ENCODE measurements at places on chromosomes 4 and X.

GRCh38 chrX:29746326-29746725 is 469.0 kb upstream of the MAGEB2 start:
- DNase-seq, result no peak

GRCh38 chrX:82196866-82197265 is 995.0 kb downstream of the SH3BGRL start:
- DNase-seq, result no peak

DNA sequence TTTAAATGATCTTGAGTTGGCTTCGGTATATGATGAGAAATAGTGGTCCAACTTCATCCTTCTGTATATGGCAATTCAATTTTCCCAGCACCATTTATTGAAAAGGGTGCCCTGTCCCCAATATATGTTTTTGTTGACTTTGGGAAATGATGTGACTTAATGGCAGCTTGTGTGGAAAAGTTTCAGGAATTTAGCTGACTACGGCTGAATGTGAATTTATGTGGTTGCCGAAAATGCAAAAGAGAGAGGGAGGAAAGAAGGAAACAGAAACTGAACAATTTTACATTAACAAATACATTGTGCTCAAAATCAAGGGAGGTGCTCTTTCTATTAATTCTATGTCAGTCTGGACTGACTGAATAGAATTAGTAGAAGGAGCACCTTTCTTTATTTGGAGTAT is 101.8 kb upstream of the CYSLTR1 start:
- DNase-seq, result no peak

DNA sequence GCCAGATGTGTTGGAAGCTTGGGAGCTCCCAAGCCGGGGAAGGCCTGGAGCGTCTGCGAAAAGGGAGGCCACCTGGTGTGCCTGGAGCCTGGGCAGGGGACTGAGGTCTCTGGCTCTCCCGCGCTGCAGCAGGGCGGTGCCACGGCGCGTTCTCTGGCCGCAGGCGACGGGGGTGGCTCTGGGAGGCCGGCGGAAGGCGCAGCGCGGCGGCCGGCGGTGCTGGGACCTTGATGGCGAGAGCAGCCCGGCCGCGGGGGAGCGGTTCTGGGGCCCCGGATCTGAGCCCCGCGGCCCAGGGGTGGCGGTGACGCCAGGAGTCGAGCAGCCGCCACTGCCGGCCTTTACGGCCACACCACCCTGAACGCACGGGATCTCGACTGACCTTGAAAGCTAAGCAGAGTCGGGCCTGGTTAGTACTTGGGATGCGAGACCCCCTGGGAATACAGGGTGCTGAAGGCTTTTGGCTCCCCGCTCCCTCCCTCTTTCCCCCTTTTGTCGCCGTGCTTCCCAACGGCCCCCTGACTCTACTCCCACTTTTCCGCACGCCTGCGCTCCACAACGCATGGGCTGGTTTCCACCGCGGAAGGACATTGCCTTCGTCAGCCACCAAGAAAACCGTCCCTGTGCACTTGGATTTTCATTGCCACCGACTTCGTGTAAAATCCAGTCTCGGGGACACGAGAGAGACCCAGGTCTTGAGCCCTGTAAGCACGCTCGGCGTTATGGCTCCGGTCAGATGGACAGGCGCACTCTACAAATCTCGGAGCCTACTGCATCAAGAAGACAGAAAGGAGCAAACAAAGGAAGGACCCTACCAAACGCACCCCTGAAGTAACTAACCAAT is 9.5 kb downstream of the FRG2 start:
- DNase-seq, result no peak

GRCh38 chr4:111792632-111793031 is 352.6 kb upstream of the FAM241A start:
- no peak for DNase-seq

GRCh38 chr4:126697748-126698147 is 935.0 kb upstream of the INTU start:
- DNase-seq, result no peak

DNA sequence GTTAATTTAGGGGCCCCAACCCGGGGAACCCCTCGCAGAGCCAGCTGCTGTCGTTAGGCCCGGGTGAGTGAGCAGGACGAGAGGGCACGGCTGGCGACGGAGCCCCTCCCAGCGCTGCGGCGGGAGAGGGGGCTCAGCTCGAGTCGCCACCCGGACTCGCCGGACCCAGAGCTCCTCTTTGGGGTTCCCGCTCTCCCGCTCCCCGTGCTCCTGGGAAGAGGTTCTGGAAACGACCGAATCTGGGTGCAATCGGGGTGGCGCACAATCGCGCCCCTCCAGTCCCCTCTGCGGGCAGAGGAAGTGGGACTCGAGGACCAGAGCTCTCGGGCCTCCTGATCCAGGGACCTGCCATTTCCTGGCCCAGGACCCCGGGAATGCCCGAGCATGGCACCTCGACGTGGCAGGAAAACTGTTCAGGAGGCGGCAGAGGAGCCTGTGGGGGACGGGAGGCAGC is 37.3 kb upstream of the ARAF start:
- DNase-seq, result no peak

DNA sequence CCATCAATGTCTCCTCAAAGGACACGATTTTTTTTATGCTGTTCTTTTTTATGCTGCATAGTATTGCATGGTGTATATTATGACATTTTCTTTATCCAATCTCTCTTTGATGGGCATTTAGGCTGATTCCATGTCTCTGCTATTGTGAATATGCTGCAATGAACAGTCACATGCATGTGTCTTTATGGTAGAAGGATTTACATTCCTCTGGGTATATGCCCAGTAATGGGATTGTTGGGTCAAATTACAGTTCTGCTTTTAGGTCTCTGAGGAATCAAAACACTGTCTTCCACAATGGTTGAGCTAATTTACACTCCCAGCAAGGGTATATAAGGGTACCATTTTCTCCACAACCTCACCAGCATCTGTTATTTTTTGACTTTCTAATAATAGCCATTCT is 113.9 kb downstream of the GRIA3 start:
- DNase-seq, result no peak

GRCh38 chr4:129346734-129347133 is 250.8 kb downstream of the C4orf33 start:
- DNase-seq, result no peak

DNA sequence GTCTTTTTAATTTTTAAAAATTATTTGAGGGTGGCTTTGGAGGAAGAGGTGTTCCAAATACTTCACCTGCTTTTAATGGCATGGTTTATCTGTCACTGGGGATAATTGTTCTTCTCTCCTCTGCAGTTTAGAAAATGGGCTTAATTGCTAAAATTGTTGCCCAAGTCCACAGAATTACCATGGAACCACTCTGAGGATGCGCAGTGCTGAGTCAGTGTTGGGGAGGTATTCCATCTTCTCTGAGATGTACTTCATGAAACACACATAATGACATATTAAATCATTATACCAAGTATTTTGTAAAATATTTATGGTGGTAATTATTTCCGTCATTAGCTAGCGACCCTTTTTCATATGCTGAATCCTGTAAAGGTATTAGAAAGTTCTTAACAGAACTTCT is 8.0 kb downstream of the ASB5 start:
- no peak for DNase-seq

- no peak for DNase-seq
These were observed 66.6 kb upstream of the ARHGAP24 start for GRCh38 chr4:85408301-85408700.

DNA sequence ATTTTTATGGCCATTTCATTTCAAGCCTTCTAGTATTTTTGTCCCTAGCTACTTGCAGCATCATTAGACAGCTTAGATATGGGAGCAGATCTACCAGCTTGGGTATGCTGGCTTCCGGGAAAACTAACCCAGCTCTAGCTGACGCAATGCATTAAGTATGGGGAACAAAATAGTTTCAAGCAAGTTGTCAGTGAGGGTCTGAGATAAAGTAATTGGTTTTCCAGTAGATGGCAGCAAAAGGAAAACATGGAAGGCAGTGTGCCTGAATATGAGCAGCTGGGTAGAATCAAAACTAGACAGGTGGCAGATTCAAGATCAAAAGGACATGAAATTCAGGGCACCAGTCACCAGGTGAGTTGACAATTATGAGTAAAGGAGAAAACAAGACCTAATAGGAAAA is 340.9 kb upstream of the CTSO start:
- no peak for DNase-seq

DNA sequence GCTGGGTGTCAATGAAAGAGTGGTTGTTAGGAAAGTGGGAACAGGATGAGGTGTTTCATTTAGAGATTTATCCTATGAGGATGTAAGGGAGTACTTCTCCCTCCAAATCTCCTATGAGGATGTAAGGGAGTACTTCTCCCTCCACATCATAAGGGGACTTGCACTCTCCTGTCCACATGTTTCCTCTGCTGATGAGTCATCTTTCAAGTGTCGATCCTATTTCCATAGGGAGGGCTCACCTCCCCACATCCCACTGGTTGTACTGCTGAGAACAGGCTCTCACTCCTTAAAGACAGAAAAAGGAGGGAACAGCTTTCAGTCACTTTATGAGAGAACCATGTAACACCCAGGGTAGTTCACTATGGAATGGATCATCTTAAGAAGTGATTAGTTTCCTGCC is 65.0 kb downstream of the INPP4B start:
- no peak for DNase-seq

DNA sequence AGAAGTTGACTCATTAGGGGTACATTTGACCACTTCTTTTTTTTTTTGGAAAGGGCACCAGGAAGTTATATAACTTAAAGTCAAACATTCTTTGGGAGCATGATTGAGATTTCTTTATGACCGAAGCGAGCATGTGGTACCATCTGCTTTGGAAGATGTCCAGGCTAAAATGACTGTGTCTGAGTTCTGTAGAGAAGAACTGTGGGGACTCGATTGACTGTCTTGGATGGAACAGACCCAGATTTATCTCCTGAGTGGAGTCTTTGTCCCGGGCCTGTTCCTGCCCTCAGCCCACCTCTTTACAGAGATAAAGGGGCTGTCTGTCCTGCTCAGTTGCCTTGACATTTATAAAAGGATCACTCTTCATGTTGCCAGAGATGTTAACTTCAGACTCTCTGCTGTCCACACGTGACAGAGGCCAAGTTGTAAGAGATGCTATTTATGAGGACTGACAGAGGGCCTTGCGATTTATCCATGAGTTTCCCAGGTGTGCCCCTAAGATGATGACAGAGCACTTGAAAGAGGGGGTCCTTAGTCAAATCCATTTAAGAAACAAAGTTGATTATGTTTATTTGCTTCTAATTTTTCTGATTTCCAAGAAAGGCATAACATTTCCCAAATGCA is 16.8 kb downstream of the SMIM20 start:
- no peak for DNase-seq

DNA sequence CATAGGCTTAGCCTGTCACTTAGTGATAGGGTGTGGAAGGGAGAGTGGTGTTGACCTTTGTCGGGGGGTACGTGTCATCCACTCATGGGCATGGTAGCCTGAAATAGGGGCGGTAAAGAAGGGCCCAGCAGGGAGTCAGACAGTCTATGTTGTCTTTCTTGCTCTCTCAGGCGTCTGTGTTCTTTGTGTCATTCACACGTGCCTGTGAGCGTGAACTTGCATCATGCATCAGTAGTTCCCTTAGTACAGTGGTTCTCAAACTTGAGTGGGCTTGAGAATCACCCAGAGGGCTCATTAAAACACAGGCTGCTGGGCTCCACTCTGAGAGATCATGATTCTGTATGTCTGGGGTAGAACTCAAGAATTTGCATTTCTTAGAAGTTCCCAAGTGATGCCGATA is 450.9 kb upstream of the FTHL17 start:
- no peak for DNase-seq

GRCh38 chr4:86521373-86521969 is 72.6 kb upstream of the PTPN13 start:
- no peak for DNase-seq

DNA sequence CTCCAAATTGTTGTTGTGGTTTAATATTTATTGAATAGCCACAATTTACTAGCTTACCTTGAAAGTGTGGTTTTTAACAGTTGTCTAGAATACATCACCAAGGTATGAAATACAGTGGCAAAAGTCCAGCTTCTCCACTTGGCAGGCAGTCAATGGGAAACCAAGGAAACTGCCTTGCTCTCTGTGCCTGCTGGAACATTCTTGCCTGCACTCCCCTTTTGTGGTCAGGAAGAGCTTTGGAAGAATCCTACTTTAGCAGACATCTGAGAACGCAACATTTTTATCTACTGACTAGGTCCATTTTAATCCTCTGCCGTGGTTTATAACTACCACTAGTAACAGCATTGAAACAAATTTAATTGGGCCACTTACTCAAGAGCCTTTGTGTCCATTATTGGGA is 64.5 kb downstream of the TENM3 start:
- no peak for DNase-seq

DNA sequence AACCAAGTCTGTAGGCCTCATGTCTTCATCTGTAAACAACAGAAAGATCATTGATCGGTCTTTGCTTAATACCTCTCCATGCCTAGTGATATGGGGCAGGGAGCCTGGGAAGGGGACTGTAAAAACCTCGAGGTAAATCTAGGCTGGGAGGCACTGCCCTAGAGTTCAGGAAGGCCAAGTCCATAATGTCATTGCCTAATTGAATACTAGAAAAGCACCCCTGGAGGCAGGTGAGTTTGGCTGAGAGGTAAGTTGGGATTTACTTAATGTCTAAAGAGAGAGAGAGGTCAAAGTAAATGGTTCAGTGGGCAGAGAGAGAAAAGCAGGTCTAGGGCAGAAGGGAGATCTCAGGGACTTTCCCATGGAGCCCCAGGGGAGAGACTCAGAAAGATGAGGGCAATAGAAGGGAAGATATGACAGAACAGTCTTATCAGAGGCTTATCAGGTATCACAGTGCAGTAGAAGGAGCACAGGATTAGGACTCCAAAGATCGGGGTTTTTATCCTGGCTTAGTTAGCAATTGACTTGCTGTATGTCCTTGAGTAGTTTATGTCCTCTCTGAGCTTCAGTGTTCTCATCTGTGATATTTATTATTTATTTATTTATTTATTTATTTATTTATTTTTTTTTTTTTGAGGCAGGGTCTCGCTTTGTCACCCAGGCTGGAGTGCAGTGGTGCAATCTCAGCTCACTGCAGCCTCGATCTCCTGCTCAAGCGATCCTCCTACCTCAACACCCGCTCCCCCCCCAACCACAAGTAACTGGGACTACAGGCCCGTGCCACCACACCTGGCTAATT is 85.2 kb downstream of the SLC16A2 start:
- DNase-seq, result no peak

DNA sequence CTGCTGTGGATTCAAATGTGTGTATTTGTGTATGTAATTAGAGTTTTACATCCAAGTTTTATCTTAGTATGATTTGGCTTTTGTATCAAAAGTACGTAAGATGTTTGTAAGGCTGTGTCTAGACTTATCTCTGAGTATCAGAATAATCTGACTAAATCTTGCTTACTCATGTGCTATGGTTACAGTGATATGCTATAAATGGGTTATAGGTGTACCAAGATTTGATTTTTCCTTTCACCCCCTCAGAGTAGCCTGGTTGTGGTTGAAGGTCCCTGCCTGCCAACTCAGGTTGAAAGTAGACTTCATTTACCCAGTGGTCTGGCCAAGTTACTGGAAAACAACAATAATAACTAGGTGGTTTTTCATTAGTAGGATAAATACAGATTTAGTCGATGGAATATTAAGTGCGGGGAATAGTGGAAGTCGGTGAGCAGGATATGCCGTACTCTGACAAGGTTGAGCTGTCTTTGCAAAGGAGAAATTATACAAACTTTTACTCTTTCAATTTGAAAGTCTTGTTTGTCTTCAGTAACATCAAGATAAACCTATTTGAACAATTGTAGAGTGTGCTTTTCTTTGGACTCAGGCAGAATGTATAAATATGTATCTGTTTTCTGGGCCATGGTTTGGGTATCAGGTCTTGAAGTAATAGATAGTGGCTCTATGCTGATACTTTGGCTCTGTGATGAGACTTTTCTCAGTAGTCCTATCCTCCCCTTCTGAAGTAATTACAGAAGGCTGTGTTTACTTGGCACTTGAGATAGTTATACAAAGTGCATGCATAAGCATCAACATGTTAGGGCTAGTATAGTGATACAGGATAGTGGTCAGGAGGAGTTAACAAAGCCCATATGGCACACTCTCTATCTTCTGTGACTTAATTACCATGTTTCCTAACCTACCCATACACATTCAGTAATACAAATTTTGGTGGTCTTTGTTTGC is 23.7 kb downstream of the BMP2K start:
- DNase-seq, result no peak

Data from stimulated activated CD4-positive, alpha-beta T cell treated with anti-CD3 and anti-CD28 coated beads, Interleukin-15, amount 100 ng/mL, for 48 hours (primary cell).